Stimulated activated CD8-positive, alpha-beta memory T cell treated with anti-CD3 and anti-CD28 coated beads, Interleukin-4, amount 100 ng/mL, for 1 hour (primary cell): ENCODE measurements at places on chromosomes 7 and 10.
A peak's percentile ranks its signal among the peaks of the same experiment; 100 is the strongest.

- no peak for DNase-seq
These were observed 64.6 kb downstream of the KLF6 start for GRCh38 chr10:3720228-3721019.

- DNase-seq, result no peak
These were observed 97.7 kb downstream of the HTR5A start for GRCh38 chr7:155167706-155168365.

GRCh38 chr7:28168393-28169158, 12.0 kb downstream of the JAZF1 start:
- DNase-seq, result no peak

DNA sequence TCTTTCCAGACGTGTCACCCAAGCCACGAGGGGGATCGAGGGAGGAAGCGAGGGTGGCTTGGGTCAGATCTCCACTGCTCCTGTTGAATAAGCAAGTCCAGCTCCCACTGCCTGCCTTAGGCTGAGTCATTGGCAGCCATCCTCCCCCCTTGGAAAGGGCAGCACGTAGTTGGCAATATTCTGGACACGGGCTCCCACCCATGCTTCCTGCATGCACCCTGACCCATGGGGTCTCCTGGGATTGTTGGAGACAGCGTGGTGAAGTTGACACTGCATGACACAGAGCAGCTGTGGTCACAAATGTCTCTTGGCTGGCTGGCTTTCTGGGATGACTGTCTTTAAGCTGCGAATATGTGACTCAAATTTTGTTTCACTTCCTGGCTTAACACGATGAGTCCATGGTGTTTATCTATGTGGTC, 11.2 kb downstream of the BTBD16 start:
- no peak for DNase-seq

DNA sequence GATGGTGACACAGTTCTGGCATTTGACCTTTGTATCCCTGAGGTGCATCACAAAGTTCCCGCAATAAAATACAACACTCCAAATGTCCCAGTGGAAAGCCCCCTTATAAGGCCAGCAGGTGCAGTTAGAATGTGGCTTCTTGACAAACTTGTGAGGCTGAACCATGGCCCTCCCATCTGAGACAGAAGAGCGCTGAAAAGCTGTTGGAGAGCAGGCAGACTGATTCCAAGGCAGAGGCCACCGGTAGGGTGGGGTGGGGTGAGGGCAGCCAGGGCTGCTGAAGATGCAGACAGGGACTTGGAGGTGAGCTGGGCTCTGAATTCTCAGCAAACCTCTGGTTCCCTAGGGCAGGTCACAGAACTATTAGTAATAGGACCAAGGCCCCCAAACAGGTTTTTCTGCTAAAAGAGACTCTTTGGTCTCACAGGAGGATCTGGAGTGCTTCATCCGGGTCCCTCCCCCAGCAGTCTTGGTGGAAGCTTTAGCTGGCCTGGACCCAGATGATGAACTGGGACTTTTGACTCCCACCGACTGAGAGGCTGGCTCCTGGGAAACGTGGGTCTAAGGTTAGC, 15.6 kb upstream of the CHST3 start:
- no peak for DNase-seq

DNA sequence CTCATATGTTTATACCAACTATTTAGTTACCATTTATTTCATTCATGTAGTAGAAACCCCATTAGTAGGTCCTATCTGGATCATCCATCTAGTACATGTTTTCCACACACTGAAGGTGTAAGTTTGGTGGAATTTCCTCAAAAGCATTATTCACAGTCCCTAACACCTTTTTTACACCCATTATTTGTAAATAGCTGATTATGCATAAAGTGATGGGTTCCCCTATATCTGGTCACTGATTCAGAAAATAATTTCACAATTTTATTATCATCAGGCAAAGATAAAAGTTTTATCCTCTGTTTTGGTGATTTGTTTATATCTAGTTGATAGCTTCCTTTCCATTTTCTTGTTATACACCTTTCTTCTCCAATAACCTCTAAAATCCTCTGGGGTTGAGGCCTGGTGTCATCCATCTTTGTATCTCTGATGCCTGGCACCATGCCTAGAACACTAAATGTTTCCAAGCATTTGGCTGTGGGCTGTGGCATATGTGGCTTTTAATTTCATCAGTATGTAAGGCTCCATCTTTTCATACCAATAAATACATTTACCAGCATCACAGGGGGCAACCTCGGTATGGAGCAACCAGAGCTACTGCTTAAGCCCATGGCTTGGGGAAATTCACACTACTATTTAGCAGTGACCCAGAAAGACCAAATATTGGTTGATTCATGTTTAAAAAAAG, 1089.5 kb upstream of the LRRN3 start:
- DNase-seq, result no peak

GRCh38 chr7:2893411-2893861, 49.3 kb upstream of the GNA12 start:
- DNase-seq, result no peak

DNA sequence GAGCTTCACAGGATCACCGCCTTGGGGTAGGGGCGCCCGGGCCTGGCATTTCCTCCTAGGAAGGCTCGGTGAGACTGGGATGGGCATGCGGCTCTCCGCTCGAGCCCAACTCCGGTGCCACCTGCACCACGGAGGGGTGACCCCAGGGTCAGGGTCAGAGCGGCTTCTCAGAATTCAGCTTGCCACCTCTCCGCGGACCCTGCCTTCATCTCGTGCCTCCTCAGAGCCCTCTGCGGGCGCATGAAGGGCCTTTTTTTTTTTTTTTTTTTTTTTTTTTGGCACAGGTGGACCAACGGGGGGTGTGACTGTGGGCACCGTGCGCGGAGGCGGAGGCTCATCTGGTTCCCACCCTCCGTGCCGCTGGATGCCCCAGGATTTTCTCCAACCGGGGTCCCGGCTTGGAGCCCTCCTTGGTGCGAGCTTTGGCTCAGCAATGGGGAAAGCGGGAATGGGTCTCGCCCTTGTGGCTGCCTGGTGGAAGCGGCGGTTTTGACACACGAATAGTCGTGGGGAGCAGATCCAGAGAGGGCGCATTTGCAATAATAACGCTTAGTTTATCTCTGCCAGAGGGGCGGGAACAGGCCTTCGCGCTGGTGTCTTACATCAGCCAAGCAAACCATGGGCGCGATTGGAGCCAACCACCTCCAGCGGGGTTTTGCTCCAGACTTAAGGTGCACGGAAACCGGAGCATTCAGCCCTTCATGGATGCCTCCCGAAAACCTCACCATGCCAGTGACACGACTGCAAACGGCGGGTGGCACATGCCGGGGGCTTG, 5.0 kb upstream of the TNRC18 start:
- no peak for DNase-seq

DNA sequence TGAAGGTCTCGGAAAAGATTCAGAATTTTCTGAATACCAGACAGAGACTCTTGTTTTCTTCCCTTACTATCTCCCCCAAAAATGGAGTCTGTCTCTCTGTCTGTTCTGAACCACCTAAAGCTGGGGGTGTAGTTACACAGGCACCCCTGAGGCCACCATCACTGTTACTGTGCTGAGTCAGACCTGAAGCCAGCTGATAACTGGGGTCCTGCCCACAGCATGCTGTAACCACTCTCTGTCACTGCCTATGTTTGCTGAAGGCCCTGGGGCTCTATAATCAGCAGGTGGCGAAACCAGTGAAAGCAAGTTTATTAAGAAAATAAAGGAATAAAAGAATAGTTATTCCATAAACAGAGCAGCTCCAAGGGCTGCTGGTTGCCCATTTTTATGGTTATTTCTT, 575.2 kb upstream of the POT1 start:
- DNase-seq, result no peak

DNA sequence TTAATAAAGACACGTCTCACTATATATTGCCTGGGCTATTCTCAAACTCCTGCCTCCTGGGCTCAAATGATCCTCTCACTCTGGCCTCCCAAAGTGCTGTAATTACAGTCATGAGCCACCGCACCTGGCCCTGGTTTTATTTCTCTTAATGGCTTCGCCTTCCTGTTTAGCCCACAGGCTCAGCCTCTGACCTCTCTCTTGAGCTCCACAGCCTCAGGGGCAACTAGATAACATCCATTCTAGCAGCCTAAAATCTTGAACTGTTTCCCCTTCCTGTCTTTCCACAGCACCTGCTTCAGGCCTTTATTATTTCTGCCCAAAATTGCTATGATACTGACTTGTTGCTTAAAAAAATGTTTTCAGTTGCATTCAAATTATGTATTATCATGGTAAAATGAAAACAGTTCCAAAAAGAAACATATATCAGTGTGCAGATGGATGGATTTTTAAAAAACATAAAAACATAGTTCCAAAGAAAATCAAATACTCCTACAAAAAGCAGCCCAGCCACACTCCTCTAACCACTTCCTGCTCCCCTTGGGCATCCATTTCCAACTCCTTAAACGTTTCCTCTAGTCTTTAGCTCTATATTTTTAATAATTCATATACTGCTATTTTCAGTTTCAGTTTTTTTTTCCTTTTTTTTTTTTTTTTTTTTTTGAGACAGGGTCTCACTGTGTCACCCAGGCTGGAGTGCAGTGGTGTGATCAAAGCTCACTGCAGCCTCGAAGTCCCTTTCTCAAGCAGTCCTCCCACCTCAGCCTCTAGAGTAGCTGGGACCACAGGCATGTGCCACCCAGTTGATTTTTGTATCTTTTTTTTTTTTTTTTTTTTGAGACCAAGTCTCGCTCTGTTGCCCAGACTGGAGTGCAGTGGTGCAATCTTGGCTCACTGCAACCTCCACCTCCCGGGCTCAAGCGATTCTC, 5.1 kb upstream of the BAZ1B start:
- no peak for DNase-seq

DNA sequence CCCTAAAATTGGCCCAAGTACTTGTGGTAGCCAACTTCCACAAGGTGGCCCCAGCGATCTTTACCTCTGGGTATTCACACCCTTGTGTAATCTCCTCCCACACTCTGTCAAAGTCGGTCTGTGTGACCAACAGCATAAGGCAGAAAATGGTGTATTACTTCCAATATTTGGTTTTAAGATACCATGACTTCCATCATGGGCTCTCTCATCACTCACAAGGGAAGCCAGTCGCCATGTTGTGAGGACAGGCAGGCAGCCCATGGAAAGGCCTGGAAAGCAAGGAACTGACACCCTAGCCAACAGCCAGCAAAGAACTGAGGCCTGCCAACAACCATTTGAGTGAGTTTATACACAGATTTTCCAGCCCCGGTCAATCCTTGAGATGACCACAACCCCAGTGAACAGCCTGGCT, 91.0 kb upstream of the KMT2E start:
- DNase-seq, result peak; percentile 30

- DNase-seq, result no peak
These were observed 164.4 kb downstream of the TPK1 start for GRCh38 chr7:144671429-144671828.

GRCh38 chr10:1020460-1020859, 5.2 kb downstream of the IDI2 start:
- DNase-seq, result no peak

- DNase-seq, result no peak
These were observed 32.3 kb upstream of the ANTXRL start for GRCh38 chr10:46254467-46254866.

DNA sequence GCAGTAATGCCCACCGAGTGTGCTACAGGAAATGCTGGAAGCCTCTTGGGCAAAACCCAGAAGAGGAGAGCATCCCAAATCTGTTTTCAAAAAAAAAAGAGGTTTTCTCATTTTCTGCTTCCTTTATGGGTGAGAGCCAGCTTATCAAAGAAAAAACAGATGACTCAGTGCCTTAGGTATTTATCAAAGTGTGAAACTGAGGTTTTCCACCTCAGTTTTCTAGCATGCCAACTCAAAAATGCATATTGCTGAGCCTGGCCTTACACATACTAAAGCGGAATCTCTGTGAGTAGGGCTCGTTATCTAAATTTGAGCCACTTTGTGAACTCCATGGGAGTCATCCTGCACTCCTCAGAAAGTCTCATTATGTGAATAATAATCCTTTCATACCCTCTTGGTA, 705.1 kb downstream of the SUGCT start:
- DNase-seq, result no peak

DNA sequence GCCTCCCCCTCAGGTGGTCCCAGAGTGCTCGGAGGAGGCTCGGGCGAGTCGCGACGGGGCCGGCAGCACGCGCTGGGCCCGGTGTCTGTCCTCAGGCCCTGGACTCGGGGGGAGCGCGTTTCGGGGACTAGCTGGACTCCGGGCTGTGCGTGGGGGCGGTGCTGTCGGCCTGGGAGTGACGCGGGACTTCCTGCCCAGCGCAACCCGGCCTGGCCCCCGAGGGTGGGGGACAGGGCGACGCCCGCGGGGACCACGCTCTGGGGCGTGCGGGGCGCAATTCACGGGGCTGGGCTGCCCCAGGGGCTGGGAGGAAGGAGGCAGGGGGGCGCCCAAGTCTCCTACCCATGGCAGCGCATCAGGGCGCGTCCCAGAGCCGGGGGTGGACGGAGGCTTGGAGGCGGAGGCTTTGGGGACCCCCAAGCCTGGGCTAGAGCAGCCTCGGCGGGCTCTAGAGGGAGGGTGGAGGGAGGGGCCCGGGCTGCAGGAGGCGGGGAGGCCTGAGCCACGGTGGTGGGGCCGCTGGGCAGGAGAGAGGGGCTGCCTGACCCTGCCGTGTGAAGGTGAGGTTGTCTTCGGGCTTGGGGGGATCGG, 2.3 kb upstream of the VENTX start:
- no peak for DNase-seq

GRCh38 chr7:34454381-34454780, 203.6 kb upstream of the NPSR1 start:
- no peak for DNase-seq

GRCh38 chr10:17512341-17513001, 58.1 kb upstream of the ST8SIA6 start:
- no peak for DNase-seq

- peak; percentile 0 for DNase-seq
These were observed 552 bp downstream of the SLC25A16 start for GRCh38 chr10:68526634-68527307.

DNA sequence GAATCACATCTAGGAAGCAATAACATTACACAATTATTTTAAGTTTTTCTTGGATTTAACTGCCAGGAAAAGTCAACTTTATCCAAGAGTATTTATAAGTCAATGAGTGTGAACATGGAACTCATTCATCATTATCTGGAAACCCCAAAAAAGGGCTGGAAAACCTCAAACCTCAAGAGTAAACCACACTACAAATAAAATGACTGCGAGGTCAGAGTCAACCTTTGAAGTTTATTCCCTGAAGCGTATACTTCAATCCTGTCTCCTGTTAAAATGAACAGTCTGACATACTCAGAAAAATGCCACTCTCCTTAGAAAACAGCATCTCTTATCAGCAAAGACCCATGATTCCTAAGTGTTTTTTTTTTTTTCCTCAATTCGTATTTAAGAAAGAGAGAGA, 86.5 kb downstream of the RELN start:
- no peak for DNase-seq

GRCh38 chr10:12332572-12333379, 16.6 kb upstream of the CAMK1D start:
- no peak for DNase-seq

DNA sequence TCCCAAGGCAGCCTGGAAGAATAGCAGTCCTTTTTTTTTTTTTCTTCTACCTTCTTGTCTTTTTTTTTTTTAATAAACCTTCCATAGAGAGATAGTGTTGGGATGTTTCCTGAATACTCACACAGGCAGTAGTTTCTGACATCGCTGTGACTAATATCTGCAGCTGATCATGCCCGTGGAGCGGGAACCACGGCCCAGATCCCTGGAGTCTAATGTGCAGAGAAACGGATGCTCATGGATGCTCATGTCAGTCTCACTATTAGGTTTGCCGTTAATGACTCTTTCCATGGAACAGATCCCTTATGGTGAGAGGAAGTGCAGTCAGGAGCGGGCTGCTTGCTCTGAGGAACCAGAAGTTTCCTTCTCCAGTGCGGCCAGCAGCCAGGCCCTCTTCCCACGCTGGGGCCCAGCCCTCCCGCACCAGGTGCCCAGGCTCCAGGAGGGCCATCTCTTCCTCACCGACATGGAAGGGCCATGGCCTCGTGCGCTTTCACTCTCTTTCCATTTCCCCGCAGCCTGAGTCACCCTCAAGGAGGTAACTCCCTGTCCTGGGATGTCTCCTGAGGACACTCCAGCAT, 132.5 kb downstream of the WDR37 start:
- DNase-seq, result no peak
